Gastrocnemius medialis (tissue), 4 donors: ENCODE measurements at places on chromosomes 13 and 19. TPM values are rescaled to one million over a fixed set of nuclear protein-coding genes. Genes with fewer than 3 reads are reported as not detected.

The CDKN2D gene
- total RNA-seq, result 18.1 TPM

The MAG gene
- not detected for total RNA-seq

The S1PR4 gene
- total RNA-seq, result 0.91 TPM

The MYDGF gene
- 12.9 TPM for total RNA-seq

The COX6B1 gene
- total RNA-seq, result 899 TPM

The ZNF175 gene
- total RNA-seq, result 2.6 TPM

The CATSPERD gene
- total RNA-seq, result not detected

The CYP4F3 gene
- total RNA-seq, result 0.93 TPM

The GPR4 gene
- 3.2 TPM for total RNA-seq

The KLK12 gene
- not detected for total RNA-seq

The STX10 gene
- total RNA-seq, result 38.2 TPM

The ATP4A gene
- not detected for total RNA-seq

The RXFP2 gene
- 0.42 TPM for total RNA-seq

The SLC25A41 gene
- not detected for total RNA-seq

The ZNF440 gene
- 2.5 TPM for total RNA-seq

The CD79A gene
- total RNA-seq, result not detected

The ZNF256 gene
- 2.6 TPM for total RNA-seq

The SHANK1 gene
- not detected for total RNA-seq

The ZNF560 gene
- total RNA-seq, result 0.20 TPM

The CABP5 gene
- total RNA-seq, result not detected

The GDF15 gene
- total RNA-seq, result not detected

The ZNF69 gene
- total RNA-seq, result 2.8 TPM

The SWSAP1 gene
- total RNA-seq, result 1.7 TPM

The PSG6 gene
- total RNA-seq, result not detected

The CCNA1 gene
- 0.98 TPM for total RNA-seq

The HSPB6 gene
- total RNA-seq, result 241 TPM

The PDX1 gene
- total RNA-seq, result not detected

The NDUFB7 gene
- total RNA-seq, result 447 TPM

The KCNN1 gene
- total RNA-seq, result not detected

The ZNF135 gene
- total RNA-seq, result 0.63 TPM

The PLPPR3 gene
- total RNA-seq, result not detected

The DCT gene
- total RNA-seq, result 0.71 TPM
